Stimulated activated CD4-positive, alpha-beta T cell treated with anti-CD3 and anti-CD28 coated beads, TNF-alpha, amount 100 ng/mL, for 24 hours (primary cell): ENCODE measurements at places on chromosomes 3 and 15.

GRCh38 chr15:88874684-88875083, 20.7 kb downstream of the HAPLN3 start:
- no peak for DNase-seq

DNA sequence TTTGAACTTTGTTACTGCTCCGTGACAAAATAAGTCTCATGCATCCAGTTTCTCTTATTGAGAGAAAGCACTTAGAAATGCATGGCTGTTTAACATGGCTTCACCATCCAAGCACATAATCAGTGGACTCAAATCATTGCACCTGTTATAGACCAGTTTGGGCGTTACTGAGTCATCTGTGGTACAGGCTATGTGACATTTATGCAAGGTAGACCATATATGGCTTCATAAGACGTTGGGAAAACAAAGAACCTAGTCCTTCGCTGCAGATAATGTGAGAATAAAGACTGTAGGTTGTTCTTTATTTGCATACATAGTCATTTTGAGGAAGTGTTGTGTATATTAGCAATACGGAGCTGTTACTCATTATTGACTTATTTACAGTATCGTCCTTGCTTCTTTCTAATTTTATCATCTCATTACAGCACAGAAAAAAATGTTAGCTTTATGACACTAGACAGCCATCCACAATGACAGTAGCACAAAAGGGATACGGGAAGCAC, 374.7 kb downstream of the IL5RA start:
- no peak for DNase-seq

GRCh38 chr3:39727415-39727814, 82.0 kb upstream of the MYRIP start:
- no peak for DNase-seq

- no peak for DNase-seq
Observed at GRCh38 chr15:88974392-88974791, 61.2 kb upstream of the MFGE8 start.

GRCh38 chr3:50264383-50264963, 4.5 kb upstream of the SEMA3B start:
- DNase-seq: no peak

DNA sequence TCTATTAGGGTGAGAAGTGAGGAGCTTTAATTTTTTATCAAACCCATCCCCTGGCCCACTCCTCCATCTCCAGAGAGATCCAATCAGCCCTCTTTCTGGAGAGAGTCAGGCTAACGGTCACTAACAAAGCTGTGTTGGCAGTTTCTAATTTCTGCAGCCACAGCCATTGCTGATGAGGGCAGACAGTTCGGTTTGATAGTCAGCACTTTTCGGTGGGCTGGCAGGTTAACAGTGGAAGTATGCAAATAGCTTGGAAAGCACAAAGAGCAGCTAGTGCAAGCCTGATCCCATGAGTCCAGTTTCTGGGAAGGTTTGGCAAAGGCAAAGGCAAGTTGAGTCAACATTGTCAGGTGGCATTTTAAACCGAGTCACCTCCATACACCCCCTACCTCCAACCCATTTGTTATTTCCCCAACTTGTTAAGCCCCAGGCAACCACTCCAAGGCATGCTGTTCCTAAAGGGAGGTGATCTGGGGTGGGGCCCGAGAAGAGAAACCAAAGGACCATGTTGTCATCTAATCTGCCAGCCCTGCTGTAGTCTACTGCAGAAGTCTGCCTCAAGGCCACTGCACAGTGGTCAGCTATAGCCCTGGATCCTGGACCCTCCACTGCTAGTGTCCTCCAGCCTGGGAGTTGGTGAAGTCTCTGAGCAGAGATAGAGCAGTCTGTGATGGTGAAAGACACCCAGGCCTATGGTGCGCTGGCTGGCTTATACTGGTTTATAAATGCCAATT, 1.7 kb downstream of the CCR1 start:
- no peak for DNase-seq

DNA sequence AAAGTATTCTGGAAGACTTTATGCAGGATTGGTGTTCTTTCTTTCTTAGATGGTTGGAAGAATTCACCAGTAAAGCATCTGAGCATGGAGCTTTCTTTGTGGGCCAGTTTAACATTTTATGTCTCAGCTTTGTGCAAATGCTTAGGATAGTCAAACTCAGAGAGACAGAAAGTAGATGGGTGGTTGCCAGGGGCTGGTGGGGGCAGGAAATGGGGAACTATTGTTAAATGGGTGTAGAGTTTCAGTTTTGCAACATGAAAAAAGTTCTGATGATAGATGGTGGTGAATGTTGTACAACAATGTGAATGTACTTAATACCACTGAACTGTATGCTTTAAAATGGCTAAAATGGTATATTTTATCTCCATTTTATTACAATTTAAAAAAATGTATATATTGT, 24.8 kb downstream of the SPCS1 start:
- no peak for DNase-seq

- DNase-seq: no peak
Observed at GRCh38 chr3:158713094-158713499, 19.2 kb downstream of the RARRES1 start.

- no peak for DNase-seq
Observed at GRCh38 chr3:57555306-57555705, 768 bp upstream of the PDE12 start.

DNA sequence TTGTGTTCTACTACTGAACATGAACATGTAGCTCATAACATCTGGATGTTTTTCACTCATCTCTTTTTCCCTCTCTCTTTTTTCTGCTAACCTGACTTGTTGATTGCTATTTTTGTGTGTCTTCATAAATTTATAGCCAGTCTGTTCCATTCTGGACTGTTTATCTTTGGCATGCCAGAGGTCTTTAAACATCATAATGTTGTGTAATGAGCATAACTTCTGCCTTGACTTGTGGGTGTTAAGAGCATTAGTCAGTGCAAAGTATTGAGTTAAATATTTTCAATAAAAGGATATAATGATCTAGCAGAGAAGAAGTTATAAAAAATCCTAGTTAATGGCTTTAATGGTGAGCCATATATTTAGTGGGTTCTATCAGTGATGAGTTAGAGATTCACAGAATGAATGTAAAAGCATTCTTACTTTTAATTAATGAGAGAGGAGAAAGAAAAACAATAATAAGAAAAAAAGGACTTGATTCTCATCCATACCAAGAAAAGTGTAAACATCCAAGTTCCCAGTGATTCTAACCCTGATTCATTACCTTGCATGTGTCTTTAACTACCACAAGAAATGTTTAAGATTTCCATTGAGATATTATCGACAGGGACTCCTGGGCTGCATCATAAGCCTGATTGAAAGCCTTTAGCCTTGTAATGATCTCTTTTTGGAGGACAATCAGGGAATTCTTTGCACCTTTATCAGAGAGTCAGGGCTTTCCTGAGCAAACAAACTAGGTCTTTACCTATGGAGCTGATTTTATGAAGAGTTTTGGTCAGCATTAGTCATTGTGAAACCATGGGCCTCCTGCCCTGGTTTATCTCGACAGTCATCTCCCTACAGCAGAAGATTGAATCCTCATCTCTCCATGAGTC, 22.9 kb downstream of the MITF start:
- no peak for DNase-seq

- no peak for DNase-seq
Observed at GRCh38 chr15:93719921-93720351, 511.4 kb upstream of the MCTP2 start.

GRCh38 chr3:33491721-33492120, 51.5 kb upstream of the UBP1 start:
- no peak for DNase-seq

- no peak for DNase-seq
Observed at GRCh38 chr15:38758043-38758442, 193.4 kb upstream of the RASGRP1 start.

DNA sequence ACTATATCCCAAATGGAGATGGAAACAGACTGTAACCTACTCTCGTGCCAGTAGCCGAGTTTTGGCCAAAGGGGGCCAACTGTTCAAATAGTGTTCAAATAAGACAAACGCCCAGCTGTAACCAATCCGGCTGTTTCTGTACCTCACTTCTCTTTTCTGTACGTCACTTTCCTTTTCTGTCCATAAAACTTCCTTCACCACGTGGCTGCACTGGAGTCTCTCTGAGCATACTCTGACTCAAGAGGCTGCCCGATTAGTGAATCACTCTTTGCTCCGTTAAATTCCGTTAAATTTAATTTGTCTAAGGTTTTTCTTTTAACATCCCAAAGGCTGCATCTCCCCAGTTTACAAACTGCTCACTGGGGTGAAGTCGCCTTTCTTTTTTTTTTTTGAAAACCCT, 219.2 kb upstream of the P2RY1 start:
- DNase-seq: no peak

DNA sequence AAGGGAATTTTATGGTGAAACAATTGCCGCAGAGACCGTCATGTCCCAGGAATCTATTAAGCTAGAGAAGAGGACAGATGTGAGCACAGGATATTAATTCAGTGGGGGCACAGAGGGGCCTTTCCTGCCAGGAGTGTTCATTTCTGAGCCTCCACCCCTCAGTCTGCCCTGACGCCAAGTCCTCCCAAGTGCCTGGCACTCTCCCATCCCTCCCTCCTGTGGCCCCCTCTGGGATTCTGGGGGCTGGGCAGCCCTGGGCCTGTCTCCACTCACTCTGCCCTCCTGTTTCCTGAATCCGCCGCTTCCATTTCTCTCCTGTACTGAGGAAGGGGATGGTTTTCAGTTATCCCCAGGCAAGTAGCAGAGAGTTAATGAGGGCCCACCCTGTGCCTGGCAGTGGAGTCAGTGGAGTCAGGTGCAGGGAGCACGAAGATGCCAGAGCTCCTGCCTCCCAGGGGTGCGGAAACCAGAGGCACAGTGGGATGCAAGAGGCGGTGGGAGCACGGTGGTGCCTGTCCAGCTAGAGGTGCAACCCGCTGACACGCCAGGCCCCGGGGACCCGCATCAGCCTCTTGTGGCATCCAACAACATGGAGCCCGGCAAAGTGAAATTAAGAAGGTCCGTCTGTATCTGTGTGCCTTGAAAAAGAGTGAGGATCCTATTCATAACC, 212.5 kb downstream of the XXYLT1 start:
- no peak for DNase-seq

DNA sequence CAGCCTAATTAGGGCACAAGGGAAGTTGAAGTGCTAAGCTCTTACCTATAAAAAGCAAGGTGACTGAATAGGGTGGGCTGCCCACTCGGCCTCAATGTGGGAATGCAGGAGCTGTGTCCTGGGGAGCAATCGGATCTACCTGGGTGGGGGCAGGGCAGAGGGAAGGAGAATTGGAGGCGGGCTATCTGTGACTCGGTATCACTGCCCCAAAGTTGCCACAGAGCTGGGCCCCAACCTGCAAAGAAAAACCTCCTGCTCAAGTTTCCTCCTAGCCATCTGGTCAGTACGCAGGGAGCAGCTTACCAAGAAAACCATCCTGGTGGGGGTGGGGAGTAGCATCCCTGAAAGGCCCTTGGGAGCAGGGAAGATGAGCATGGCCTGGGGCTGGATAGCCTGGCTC, 10.7 kb downstream of the CIB2 start:
- no peak for DNase-seq

DNA sequence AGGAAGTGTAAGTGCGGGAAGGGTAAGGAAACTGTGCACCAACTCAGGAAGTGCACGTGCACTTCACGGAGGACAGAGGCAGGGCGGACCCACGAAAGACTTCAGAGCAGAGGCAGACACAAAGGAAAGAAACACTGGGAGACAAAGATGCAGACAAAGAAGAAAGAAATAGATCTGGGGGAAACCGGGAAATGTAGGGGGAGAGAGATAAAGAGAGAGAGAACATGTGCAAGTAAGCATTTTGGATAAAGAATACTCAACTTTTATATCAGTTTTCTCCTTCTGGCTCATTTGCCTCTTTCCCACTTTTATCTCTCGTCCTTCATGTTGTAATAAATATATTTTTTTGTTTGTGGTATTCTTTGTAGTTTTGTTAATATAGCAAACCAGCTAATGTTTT, 204.2 kb downstream of the WDR72 start:
- no peak for DNase-seq

DNA sequence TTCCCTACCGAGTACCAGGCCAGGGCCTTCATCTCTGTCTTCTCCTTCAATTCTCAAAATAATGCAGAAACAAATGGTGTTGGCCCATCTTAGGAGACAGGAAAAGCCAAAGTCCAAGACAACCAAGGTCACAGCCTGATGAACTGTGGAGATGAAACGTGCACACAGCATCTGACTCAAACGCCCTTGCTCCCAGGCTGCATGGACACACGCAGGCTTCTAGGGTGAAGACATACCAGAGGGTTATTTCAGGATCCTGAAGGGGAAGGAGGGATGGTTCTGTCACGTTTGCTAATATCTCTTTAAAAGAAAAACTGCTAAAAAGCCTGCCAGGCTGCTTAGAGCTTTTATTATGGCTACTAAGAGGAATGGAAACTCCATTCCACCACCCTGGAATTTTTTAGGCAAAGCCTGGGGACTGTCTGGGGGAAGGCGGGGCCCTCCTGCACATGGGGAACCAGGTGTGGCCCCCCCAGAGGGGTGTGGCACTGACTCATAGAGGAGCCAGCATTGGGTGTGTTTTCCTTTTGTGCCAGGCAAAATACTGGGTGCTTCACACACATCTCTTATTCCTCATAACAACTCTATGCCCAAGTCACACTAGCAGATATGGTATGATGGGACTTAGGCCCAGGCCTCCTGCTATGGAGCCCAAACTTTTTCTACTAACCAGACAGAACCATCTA, 62.9 kb downstream of the UMPS start:
- DNase-seq: no peak

- no peak for DNase-seq
Observed at GRCh38 chr15:80473286-80474223, 69.4 kb downstream of the ARNT2 start.

DNA sequence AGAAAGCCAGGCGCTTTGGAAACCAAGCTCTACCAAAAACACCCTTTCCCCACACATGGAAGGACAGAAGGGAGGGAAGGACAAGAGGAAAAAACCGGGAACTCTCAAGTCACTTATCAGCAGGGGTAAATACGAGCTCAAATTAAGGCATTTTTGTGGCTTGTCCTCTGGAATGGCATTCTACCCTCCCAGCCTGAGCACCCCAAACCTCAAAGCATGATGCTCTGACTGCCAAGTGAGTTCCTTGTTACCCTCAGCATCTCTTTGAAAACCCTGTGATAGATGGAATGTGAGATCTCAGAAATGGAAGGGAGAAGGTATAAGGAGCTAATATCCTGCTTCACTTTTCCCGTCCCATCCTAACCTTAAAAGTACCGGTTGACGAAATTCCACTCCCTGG, 8.1 kb upstream of the CSPG5 start:
- no peak for DNase-seq

DNA sequence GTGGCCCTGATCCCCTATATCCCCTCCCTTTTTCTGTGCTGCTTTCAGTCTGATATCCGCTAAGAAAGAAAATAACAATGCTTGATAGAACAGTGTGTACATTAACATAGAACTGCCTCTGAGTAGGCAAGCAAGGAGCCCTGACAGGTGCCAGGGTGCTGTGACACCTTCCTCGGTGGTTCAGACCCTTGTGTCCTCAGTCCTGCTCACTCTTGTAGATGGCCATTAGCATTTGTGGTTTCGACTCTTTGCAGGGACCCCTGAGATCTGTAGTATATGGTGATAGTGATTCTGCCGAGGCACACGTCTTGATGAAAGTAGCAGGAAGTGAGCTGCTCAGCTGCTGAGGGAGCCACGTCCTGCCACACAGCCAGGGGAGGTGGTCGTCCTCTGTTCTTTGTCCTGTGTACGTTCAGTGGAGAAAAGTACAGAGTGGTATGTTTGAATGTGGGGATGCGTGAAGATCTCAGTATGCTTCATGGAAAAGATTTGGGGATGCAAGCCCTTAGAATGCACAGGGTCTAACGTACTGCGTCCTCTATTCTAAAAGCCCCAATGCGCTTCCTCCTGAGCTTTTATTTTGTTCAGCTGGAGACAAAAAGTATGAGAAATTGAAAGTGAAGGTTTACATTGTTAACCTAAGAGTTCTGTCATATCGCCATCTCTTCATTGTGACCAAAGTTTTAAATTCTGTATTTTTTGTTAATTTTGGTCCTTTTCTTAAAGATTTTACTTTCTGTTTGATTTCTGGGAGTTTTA, 35.4 kb downstream of the PXYLP1 start:
- DNase-seq: no peak
